Activated CD4-positive, alpha-beta T cell treated with anti-CD3 and anti-CD28 coated beads, Interleukin-2, amount 50 U/mL, for 24 hours (primary cell): ENCODE measurements at places on chromosomes 6 and 20.

DNA sequence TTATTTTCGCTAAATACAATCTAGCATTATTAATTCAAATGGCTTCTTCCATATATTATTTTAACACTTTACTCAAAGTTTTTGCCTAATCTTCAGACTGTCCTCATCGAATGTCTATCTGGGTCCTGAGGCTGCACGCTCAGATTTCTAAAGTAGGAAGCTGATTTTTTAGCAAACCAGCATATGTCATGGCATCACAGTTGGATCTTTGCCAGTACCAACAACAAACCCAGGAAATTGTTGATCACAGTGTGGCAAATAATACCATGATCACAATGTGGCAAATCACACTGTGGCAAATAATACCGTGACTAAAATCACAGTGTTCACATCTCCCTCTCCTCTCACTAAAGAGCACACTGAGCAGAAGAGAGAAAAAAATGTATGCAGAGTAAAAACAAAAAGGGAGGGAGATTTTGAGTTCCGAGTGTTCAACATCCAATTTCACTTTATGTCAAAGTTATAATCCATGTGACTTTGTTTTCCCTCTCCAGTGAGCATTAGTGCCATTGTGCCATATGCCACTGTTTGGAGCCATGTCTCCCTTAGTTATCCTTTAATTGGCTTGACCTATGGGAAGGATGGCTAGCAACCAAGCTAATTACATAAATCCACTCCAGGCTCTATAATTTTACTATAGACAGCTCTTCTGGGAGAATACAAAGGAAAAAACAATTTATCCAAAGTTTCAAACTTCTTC, 1059.6 kb downstream of the HACE1 start:
- no peak for DNase-seq

GRCh38 chr6:168916576-168917211, 337.0 kb downstream of the THBS2 start:
- DNase-seq = no peak

DNA sequence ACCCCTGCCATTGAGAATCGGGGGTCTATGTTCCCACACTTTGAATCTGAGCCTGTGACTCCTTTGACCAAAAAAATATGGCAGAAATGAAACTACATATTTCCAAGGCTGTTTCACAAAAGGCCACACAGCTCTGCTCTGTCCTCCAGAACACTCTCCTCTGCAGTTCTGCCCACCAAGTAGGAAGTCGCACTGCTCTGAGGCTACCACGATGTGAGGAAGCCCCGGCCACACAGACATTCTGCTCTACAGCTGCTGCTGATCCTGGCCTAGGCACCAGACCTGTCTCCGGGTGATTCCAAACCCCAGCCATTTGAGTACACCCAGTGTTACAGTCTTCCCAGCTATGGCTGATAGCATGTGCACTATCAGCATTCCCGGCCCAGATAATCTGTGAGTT, 85.1 kb downstream of the LYRM4 start:
- DNase-seq = no peak

DNA sequence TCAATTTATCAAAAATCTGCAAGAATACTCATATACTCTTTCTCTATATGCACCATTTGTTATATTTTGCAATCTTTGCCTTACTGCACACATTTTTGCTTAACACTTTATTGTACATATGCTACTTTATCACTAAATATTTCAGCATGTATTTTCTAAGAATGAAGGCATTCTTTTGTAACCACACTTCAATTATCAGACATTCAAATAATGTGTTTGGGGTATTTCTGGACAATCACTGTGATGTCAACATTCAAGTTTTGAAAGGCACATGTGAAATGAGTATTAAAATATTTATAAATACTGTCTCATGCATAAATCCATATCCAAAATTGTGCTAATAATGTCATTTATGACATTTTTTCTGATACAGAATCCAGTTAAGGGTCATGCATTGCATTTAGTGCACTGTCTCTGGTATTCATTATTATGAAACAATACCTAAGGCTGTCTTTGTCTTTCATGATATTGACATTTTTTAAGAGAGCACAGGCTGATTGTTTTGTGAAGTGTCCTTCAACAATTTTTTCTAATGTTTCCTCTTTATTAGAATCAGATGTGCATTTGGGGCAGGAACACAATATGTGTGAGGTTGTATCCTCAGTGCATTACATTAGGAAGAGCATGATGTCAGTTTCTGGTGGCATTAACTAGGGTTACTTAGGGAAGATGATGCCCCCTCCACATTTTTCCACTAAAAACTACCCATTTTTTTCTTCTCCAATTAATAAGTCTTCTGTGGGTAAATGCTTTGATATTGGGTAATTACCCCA, 105.7 kb downstream of the MTFR2 start:
- no peak for DNase-seq

GRCh38 chr6:147741389-147741788, 232.9 kb downstream of the SAMD5 start:
- DNase-seq = no peak

GRCh38 chr20:37503256-37503927, 17.7 kb upstream of the NNAT start:
- DNase-seq = no peak

GRCh38 chr6:144595266-144595665, 310.1 kb downstream of the UTRN start:
- DNase-seq = no peak

- DNase-seq = no peak
These were observed 11.5 kb downstream of the OR2H2 start for GRCh38 chr6:29596381-29596900.

GRCh38 chr20:16243470-16243869, 329.8 kb downstream of the KIF16B start:
- no peak for DNase-seq

DNA sequence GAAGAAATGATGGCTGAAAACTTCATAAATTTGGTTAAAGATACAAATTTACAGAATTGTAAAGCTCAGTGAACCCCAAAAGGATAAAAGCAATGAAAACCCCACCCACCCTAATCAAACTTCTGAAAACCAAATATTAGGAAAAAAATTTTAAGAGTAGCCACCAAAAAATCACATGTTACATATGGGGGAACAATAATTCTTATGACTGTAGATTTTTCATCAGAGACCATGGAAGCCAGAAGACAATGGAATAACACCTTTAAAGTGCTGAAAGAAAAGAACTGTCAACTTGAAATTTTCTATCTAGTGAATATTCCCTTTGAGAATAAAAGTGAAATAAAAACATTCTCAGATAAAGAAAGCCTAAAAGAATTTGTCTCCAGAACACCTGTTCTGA, 24.4 kb downstream of the PROCR start:
- no peak for DNase-seq

DNA sequence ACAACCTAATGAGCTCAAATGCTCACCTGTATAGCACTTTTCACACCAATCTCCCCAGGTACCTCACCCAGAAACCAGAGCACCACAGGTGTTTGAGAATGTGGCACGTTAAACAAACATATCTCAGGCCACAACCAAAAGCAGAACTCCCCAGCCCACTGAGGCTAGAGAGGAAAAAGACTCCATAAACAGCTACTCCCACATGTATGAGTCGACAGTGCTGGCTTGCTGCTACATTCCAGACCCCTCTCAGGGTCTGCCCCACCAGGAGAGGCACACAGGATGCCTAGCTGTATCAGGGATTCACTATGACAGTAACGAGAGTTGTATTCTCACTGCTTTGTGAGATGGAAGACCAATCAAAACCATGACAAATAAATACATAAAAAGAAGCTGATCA, 242.6 kb upstream of the ARID1B start:
- no peak for DNase-seq

- peak; percentile 19 for DNase-seq
These were observed 15.5 kb upstream of the CLDN20 start for GRCh38 chr6:155248008-155249001.

- DNase-seq = no peak
These were observed 55.2 kb downstream of the TGM2 start for GRCh38 chr20:38109591-38110524.

DNA sequence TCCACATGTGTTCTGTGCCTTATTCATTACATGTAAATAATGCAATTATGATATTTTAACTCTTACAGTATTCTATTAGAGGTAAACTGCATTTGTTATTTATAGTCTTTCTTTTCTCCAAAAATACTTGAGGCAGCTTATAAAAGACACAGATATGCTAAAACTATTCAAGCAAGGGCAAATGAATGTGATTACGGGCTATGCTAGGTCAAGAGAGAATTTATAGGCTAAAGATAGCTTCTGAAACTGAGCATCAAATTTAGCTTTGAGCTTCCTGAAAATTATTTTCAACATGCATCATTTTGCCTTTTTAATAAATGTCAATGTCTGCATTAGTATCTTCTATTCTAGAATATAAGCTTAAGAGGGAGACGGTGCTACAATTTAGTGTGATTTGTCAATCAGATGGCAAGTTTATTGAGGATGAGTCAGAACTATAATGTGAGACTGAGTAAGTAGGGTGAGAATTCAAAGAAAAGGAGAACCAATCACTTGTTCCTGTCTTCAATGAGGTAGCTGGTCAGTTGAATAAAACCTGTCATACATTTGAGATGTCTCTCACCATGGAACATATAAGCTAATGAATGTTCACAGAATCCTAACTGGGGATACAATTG, 669.4 kb upstream of the CITED2 start:
- DNase-seq = no peak

GRCh38 chr20:4835244-4836177, 113.8 kb downstream of the PRND start:
- no peak for DNase-seq

- no peak for DNase-seq
These were observed 12.2 kb upstream of the ZBTB46 start for GRCh38 chr20:63843222-63843621.

DNA sequence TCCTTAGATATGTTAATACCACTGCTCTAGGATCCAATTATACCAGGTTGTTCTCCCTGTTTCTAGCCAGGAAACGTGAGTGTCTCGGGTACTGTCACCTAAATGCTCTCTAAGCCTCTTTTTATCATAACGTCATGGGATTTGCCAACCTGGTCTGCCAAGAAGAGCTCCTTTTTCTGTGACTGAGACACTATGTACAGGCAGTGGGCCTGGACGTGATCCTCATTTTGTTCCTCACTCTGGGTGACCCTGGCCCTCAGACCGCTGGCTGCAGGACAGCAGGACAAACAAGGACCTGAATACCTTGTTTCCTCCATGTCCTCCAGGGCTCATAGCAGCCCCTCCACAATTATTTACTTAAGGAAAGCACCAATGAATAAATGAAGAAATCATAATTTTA, 69.1 kb downstream of the CD164 start:
- no peak for DNase-seq

GRCh38 chr20:45041464-45042337, 59.2 kb downstream of the KCNS1 start:
- DNase-seq = no peak

- DNase-seq = no peak
These were observed 97.9 kb upstream of the SNX9 start for GRCh38 chr6:157724960-157725741.

GRCh38 chr6:121040831-121041230, 293.4 kb downstream of the TBC1D32 start:
- DNase-seq = no peak

- DNase-seq = no peak
These were observed 81.5 kb downstream of the RTN4IP1 start for GRCh38 chr6:106547601-106548453.

DNA sequence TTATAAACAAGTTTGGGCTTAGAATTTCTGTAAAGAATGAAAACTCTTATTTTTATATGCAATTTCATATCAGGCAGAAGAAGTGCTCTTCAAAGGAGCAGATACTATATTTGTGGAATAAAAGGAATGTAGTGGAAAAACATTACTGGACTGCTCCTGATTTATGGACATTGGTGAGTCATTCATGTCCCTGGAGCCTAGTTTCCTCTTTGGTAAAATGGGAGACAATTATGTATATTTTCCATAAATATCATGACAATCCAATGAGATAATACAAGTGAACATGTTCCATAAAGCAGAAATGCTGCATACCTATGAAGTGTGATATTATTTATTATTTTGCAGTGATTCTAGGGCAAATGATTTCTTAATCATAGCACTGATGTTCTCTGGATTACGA, 445.8 kb upstream of the CITED2 start:
- DNase-seq = no peak

GRCh38 chr6:23696992-23697391, 429.0 kb upstream of the NRSN1 start:
- no peak for DNase-seq

DNA sequence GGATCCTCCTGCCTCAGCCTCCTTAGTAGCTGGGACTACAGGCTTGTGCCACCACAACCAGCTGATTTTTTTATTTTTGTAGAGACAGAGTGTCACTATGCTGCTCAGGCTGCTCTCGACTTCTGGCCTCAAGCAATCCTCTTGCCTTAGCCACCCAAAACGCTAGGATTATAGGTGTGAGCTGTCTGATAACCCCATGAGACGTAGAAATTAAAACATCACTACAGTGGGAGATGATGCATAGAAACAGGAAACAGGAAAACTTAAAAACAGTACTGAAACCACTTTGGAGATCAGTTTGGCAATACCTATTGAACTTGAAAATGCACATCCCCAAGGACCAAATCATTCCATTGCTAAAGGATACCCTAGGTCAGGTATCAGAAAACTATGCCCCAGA, 10.8 kb downstream of the SENP6 start:
- no peak for DNase-seq

GRCh38 chr6:142954844-142955243, 9.9 kb upstream of the HIVEP2 start:
- no peak for DNase-seq

DNA sequence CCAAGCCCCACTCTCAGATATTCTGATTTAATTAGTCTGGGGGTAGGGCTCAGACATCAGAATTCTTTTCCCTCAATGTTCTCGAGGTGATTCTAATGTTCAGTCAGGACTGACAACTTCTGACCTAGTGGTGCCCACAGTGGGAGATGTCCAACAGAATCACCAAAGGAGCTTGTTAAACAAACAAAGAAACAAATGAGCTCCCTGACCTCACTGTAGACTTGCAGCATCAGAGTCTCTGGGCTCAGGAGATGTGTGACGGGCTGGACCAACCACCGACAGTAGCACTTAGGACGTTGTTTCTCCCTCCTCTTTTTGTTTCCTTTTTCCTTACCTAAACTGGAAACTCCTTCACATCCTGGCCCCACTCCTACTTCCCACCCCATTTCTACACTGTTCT, 49.3 kb downstream of the CLIC5 start:
- DNase-seq = no peak

DNA sequence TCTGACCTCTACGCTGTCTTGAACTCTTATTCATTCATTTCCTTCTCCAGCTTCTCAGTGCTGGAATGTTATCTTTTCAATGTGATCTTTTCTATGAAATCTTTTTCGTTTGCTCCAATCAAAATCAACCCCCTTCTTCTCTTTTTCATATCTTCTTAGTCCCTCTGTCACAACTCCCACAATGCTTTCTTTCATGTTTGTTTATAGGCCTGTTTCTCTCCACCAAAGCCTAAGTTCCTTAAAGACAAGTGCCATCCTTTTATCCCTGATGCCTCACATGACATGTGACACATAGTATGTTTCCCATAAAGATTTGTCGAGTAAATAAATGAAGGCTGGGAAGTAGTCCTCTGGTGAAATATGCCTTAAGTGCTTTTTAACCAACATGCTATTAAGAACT, 38.1 kb downstream of the CRYBG1 start:
- DNase-seq = no peak
